ENCODE measurements at places on chromosomes 2 and 18.

DNA sequence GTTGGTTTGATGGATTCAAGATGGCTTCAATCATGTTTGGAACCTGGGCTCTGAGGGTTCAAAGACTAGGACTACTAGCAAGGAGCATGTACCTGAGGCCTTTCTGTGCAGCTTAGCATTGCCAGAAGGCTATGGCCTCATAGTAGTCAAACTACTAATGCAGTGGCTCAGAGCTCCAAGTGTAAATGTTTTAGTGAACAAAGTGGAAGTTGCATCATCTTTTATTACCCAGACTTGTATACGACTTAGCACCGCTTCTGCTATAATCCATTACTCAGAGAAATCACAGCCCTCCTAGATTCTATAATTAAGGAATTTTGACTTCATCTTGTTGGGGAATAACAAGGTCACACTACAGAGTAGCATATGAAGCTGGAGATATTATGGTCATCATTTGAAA is 210.5 kb downstream of the ERBB4 start:
- no peak for DNase-seq

GRCh38 chr18:22346401-22346952 is 71.2 kb downstream of the CTAGE1 start:
- no peak for DNase-seq

GRCh38 chr2:16615687-16616615 is 49.7 kb downstream of the CYRIA start:
- peak; percentile 78 for DNase-seq

- DNase-seq, result no peak
Observed at GRCh38 chr2:191315365-191315752, 70.2 kb downstream of the MYO1B start.

GRCh38 chr2:167404627-167405284 is 516.5 kb downstream of the XIRP2 start:
- DNase-seq, result no peak

- DNase-seq, result no peak
Observed at GRCh38 chr2:85578243-85579180, 1.1 kb downstream of the VAMP8 start.

GRCh38 chr2:42752816-42753813 is 10.8 kb downstream of the OXER1 start:
- peak; percentile 40 for DNase-seq

GRCh38 chr2:231671270-231672050 is 36.9 kb upstream of the PTMA start:
- DNase-seq, result no peak

- no peak for DNase-seq
Observed at GRCh38 chr2:204187229-204188083, 250.9 kb downstream of the ICOS start.

GRCh38 chr2:195021711-195022507 is 635.1 kb upstream of the SLC39A10 start:
- DNase-seq, result no peak

DNA sequence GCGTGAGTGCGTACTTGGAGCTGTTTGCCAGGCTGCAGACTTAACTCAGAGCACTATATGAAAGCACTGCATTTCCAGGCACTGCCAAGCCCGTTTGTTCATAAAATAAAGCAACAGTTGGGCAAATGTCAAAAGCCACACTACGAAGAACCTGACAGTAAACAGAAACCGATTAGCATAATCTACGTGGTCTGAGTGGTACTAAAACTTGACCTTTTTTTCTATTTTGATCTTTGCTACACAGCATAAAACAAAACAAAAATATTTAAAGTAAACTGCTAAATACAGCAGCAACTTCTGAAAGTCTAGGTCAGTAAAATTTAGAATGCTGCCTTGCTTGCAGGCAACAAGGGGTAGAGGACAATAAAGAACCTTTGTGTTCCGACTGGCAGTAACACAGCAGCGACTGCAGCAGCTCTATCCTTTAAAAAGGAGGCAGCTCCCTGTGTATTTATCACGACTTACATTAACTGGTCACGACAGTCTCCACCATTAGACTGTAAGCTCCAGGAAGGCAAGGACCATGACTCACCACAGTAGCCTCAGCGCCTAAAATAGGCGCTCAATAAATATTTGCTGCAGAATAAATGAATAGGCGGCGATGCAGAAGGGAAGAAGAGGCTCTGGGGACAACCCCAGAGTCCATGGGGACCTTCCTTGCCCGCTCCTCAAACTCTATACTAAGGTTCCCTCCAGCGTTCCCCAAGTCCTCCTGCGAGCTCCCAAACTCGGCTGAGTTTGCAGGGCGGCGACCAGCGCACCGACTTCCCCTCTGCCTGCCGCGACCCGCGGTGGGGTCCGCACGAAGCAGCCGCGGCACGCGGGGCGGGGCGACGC is 902 bp downstream of the SS18 start:
- peak; percentile 13 for DNase-seq

Data from nucleus accumbens (tissue), 56 donors.